ENCODE measurements at places on chromosomes 7 and 10. TPM values are rescaled to one million over a fixed set of nuclear protein-coding genes. Genes with fewer than 3 reads are reported as not detected.

GRCh38 chr7:121076350-121077164 lies 88.0 kb downstream of the CPED1 start:
- DNase-seq: no peak

GRCh38 chr10:95229724-95230627 lies 35.9 kb downstream of the ACSM6 start:
- DNase-seq: no peak

DNA sequence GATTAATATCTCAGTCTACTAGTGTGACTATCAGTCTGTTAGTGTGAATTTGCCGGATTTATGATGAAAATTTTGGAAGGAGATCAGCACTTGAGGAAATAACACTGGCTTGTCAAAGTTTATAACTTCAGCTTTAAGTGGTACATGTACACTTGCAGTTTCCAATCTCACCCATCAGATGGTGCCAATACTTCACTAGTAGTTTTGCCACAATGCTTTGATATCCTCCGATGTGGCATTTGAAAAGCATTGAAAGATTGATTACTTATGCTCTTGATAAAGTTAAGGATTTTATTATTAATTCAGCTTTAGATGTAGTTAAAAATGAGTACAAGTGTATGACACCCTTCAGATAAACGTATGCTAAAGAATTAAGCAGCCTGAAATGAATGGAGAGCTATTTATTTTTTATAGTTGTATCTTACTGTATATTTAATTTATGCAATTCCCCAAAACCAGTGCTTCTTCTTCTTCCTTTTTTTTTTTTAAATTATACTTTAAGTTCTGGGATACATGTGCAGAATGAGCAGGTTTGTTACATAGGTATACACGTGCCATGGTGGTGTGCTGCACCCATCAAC lies 98.2 kb downstream of the ANLN start:
- DNase-seq: no peak

GRCh38 chr10:119248681-119249080 lies 41.3 kb downstream of the GRK5 start:
- no peak for DNase-seq

DNA sequence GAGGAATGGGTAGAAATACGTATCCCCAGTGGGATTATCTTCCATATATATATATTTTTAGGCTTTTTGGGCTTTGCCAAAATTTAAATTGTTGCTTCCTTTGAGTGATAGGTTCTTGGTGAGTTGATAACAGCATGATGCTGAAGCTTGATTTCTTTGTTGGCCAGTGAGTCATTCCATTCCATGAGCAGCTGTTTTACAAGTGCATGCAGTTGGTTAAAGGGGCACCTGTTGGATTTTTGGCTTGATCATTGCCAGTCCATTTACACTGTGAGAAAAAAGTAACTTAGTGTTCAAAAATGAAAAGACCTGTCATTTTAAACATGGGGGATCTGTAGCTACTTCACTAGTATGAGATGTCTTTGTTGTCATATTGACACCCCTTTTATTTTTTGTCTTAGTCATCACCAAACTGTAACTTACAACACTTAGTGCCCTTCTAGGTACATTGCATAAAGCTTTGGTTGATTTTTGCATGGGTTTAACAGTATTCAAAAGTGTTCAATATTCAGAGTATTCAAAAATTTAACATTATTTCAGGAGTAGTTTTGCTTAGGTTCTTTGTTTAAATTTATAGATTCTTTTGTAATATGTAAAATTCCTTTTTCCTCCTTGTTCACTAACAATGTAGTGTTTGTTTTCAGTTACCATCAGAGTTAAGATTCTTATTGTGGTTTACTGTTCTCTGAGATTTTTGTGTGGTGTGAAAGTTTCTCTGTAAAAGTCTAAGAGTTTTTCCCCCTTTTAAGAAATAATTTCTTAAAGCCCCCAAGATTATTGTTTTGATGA lies 8.8 kb downstream of the AKAP9 start:
- no peak for DNase-seq

GRCh38 chr7:141748396-141748795 lies 10.2 kb downstream of the SSBP1 start:
- DNase-seq: no peak

GRCh38 chr7:111513566-111513965 lies 48.7 kb downstream of the IMMP2L start:
- no peak for DNase-seq

DNA sequence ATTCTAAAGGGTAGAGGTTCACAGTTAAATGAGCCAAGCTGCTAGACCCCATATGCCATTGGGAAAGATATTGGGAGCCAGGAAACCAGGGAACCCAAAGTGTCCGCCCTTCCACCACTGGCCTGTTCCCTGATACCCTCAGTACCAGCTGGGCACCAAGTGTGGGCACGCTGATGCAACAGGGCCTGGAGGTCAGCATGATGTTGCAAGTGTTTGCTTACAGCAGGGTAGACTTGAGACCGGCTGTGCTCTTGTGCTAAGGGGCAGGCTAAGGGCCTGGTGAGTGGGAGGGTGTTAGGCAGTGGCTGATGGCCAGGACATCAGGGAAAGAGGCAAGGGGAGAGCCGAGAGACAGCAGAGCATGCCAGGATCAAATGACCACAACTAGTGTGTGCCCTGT lies 21.0 kb upstream of the MYL7 start:
- DNase-seq: no peak

DNA sequence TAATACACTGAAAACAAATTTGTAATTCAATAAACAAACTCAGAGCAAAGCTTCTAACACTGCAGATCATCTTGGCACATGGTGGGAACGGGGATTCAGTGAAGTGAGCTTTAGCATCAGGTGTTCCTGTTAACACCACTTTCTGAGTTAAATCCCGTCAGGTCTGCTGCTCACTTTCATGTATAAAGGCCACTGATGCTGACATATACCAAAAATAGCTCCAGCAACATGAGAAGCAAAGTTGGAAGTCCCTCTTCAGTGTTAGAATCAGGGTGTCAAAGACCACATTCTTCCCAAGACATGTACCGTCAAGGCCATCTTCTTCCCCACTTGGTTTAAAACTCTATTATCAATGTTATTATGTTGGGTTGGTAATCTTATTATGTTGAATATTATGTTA lies 11.7 kb upstream of the CACNA2D1 start:
- DNase-seq: no peak

- DNase-seq: no peak
Observed at GRCh38 chr10:57785068-57785467, 482.6 kb downstream of the IPMK start.

DNA sequence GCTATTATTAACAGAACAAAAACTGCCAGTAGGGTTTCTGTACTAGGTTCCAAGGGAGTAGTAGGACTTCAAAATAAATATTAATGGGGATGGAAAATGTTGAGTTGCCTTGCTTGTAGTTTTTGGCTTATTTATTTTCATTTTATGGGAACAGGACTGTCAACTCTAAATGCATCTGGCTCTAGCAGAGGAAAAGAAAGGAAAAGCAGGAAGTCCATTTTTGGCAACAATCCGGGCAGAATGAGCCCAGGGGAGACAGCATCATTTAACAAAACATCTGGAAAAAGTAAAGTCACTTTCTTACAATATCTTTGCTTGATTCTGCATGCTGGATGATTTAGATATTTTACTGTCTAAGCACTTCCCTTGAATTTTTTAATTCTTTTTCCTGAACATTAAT lies 69.4 kb downstream of the NOC3L start:
- DNase-seq: no peak

DNA sequence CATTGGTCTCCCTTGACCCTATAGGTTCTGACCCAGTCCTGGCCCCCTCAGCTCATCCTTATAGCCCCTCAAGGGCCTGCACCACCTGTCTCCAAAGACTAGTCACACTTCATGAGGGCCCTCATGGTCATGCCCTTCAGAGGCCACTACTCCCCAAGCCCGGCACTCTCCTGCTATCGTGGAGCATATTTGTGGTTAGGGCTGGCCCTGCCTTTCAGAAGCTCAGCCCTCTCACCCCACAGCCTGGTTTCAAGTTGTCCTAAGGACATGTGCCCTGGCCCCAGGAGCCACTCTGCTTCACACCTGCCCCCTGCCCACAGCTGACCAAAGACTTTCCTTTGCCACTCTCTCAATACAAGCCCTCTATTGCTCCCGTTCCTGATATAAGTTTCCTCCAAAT lies 60.3 kb upstream of the LBX1 start:
- DNase-seq: no peak

DNA sequence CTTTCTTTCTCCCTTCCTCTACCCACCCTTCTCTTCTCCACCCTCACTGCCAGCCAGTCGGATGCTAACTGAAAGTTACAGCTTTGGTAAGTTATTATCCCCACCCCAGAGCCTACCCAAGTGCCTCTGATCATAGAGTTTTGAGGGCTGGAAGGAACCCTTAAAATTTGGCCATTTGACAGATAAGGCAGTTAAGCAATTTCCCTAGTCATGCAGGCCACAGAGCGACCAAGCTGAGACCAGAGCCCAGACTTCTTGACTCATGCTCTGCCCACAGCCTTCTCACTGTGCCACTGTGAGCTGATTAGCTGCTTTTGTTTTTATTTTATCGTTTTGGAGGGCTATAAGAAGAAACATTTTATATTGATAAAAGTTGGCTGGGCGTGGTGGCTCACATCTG lies 17.2 kb downstream of the SAP25 start:
- DNase-seq: no peak

DNA sequence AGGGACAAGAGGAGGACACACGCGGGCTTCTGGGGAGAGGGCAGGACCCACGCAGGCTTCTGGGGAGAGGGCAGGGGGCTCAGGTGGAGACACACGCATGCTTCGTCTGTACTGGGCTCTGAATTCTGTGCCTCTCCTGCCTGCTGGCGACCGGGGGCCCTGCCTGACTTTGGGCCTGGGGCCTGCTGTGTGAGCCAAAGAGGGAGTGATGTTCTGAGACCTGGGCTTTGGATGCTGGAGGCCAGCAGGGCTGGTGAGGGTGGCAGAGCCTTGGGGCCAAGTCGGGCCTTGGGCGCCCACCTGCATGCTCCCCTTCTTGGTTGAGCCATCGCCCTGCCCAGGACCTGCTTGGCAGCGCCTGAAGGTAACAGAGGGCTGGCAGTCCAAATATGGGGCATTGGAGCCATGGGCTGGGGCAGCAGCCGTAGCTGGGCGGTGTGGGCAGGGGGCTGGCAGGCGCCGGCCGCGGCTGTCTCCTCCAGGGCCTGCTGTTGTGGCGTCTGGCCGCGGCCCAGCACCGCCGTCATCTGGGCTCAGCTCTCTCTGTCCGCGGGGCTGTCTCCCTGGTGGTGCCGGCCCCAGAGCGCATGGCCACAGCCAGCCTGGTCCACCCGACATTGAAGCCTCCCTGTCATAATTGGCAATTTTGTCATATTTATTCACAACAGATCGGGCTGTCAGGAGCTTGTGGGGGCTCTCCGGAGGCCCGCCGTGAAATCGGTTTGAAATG lies 78.9 kb downstream of the UNCX start:
- DNase-seq: no peak

DNA sequence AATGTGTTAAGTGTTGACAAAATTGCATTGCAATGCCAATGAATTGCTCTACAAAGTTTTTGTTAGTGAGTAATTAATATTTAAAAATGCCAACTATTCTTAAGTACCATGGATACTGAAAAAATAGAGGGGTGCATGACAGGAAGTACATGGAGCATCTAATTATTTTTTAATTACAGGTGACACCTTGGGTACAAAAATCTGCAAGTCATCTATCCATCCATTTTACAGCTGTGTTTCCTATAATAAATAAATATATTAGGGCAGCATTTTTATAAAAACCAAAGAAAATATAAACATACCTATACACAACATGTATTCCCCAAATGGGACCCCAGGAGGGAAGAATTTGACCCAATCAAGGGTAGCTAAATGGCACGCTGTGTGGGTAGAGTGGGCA lies 304.6 kb downstream of the XPNPEP1 start:
- no peak for DNase-seq

GRCh38 chr10:96556003-96556402 lies 30.8 kb downstream of the TM9SF3 start:
- DNase-seq: no peak

DNA sequence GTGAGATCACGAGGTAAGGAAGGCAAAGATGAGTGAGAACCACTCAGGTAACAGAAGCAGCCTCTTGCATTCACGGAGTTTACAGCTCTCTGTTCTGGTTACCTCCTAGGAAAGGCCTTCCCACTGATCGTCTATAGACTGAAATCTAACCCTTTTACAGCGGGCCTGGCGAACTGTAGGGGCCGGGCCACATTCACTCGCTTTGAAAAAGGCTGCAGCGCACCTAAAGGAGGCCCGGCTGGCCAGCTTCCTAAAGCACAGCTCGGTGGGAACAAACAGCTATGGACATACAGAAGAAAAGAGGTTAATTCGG lies 565 bp downstream of the ATP5MK start:
- DNase-seq: no peak

GRCh38 chr7:111266613-111267012 lies 175.7 kb downstream of the LRRN3 start:
- no peak for DNase-seq

GRCh38 chr10:30014511-30014910 lies 44.9 kb downstream of the JCAD start:
- DNase-seq: no peak

DNA sequence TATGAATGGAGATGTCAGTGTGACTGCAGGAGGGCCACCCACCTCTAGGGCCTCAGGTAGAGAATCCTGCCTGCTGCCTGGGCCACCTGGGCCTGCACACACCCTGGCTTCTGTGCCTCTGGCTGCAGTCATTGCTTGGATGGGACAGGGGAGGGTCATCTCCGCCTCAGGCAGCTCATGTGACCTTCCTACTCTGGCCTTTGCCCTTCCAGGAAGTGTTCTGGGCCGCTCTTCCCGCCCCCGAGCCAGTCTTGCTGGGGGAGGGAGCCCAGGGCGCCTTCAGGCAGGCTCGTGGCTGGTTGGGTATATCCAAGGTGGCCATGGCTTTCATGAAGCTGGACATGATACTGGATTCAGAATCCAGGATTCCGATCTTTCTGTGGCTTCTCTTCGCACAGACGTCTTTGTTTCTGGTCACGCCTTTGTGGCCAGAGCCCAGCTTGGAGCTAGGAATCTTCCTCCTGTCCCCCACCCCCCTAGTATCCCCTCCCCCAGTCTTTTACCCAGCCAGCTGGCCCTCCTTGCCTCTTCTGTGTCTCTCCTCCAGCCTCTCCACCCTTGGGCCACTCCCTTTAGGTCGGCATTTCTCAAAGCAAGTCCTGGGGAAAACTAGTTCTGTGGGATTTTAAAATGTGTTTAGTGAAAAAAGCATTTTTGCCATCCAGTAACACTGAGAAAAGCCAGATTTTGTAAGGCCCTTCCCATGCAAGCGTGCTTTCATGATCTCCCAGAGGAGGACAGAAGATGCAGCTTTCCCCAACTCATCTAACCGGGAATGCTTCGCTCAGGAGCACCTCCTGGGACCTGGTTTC lies 119.6 kb downstream of the ZMIZ1 start:
- no peak for DNase-seq

DNA sequence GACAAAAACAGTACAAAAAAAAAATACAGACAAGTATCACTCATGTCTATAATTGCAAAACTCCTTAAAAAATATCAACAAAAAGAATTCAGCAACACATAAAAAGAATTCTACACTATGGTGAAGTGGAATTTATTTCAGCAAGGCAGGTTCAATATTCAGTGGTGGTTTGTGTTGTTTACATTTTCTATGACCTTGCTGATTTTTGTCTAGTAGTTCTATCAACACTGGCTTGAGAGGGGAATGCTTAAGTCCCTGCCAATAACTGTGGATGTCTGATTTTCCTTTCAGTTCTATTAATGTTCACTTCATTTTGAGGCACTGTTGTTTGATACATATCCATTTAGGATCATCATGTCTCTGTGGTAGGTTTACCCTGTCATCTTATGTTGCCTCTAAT lies 58.5 kb downstream of the CADPS2 start:
- no peak for DNase-seq

Gene PAPSS2
- total RNA-seq: 9.8 TPM

Gene NAT16
- not detected for total RNA-seq

Gene AOC1
- 0.25 TPM for total RNA-seq

All from heart right ventricle (tissue), 16 donors.